ENCODE measurements at places on chromosomes 2 and 18.

DNA sequence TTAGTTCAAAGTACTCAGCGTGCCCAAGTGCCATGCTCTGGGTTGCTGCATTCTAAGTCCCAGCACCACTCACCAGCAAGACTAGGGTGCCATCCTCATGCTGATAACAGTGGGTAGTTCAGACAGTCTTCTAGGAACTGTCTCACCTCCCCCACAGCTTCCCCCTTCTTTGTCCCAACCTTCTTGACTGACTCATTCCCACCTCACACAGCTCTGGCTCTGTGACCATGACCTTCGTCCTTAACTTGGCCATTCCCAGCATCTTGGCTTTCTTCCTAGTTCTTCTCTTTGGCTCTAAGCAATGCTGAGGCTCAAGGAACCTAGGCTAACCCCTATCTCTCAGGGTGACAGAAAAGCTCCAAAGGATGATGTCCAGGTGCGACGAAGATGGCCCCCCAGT is 20.0 kb upstream of the CXCR4 start:
- no peak for DNase-seq

DNA sequence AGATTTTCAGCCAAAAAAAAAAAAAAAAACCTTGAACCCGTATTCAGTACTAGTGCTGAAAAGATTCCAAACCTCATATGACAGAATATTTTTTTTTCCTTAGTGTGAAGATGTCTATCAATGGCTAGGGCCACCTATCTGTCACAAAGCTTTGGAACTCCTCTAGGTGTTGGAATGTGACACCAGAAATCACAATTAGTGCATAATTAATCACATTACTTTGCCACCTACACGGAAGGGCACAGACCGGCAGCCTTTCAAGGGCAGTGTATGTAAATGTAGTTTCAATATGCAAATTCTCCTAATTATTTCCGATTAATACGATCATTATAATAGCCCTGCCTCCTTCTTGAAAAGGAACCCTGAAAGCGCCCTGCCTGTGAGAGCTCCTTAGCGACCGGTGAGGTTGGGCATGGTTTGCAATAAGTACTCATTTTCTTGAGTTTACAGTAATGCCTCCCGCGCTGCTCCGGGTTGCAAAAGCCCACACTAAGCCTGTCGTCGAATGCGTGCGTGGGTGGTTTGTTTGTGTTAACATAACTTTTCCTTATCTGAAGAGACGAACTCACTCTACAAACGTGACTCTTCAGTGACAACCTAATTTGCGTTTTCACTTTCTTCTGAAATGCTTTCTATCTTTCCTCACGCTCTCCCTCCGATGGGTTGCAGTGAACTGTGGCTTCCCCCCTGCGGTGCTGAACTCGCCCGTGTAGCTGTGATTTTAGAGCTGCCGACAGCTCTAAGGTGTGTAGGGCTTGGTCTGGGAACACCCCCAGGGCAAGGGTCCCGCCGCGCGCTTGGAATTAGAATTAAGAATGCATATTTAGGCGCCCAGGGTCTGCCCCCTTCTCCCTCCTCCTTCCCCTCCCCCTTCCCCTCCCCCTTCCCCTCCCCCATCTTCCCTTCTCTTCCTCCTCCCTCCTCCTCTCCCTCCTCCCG is 765 bp upstream of the ID2 start:
- peak; percentile 52 for DNase-seq

- no peak for DNase-seq
Measured at GRCh38 chr2:136012315-136012714, 26.9 kb upstream of the DARS1 start.

DNA sequence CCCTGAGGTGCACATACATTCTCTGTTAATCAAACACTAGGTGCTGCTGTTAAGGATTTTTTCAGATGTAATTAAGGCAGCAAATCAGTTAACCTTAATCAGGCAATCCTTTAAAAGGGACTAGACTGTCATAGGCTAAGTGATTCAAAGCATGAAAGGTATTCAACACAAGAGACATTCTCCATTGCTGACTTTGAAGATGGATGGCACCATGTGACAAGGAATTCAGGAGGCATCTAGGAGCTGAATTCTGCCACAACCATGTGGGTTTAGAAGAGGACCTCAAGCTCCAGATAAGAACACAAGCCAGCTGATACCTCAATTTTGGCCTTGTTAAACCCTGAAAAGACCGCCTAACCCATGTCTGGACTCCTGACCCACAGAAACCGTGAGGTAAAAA is 84.0 kb downstream of the SMAD2 start:
- no peak for DNase-seq

DNA sequence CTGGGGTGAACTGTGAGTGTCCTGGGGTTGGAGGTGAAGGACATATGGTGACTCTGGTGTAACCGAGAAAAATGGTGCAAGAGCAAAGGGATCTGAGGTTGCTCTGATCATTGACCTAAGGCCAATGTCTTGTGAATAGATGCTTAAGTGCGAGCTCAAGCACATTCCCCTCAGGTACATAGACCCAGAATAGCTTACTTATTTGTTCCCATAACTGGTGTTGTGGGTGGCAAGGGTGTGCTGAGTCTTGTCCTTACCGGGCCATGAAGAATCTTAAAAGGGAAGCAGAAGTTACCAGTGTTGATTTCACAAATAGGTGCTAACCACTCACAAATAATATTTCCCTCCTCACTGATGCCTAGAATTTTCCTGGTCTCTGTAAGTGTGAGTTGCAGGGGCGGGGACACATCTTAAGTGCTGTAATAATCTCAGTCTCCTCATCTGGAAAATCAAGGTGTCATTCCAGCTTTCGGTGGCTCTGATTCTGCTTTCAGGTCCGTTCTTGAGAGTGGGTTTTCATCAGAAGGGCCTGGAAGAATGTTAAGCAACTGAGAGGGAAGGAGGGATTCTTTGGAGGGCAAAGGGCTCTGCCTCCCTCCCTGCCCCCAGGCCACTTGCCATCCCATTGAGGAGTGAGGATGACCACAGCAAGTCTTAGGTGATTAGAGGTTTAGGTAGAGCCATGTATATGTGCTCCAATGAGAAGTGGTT is 54.9 kb downstream of the LIPG start:
- DNase-seq: no peak

- no peak for DNase-seq
Measured at GRCh38 chr2:15738225-15738546, 146.5 kb downstream of the DDX1 start.
